Psoas muscle (tissue), 8 donors: ENCODE measurements at places on chromosomes 2 and 18. TPM values are rescaled to one million over a fixed set of nuclear protein-coding genes. Genes with fewer than 3 reads are reported as not detected.

The SCN3A gene
- 0.13 TPM for polyA plus RNA-seq

The IL1RN gene
- polyA plus RNA-seq: 0.53 TPM

The MDH1 gene
- 256 TPM for polyA plus RNA-seq

The GLI2 gene
- polyA plus RNA-seq: 0.20 TPM

The DLGAP1 gene
- not detected for polyA plus RNA-seq

The CROCC2 gene
- not detected for polyA plus RNA-seq

The GCG gene
- not detected for polyA plus RNA-seq

The DQX1 gene
- 0.27 TPM for polyA plus RNA-seq

The OLA1 gene
- 112 TPM for polyA plus RNA-seq

The UGT1A4 gene
- not detected for polyA plus RNA-seq

The COL5A2 gene
- polyA plus RNA-seq: 3.8 TPM

The ANKRD23 gene
- 529 TPM for polyA plus RNA-seq

The GKN1 gene
- 0.21 TPM for polyA plus RNA-seq

The VIT gene
- 4.5 TPM for polyA plus RNA-seq

The GALR1 gene
- polyA plus RNA-seq: not detected

The NT5DC4 gene
- polyA plus RNA-seq: not detected

The APCDD1 gene
- 6.2 TPM for polyA plus RNA-seq

The TSPYL6 gene
- polyA plus RNA-seq: 0.05 TPM

The DNAJC5G gene
- polyA plus RNA-seq: not detected
